NCI-H1105 treated with DMSO at 0.1 percent for 48 hours (cell line): ENCODE measurements at places on chromosomes 16 and 17.

GRCh38 chr16:25264597-25264996 is 7.0 kb upstream of the ZKSCAN2 start:
- DNase-seq, result no peak

DNA sequence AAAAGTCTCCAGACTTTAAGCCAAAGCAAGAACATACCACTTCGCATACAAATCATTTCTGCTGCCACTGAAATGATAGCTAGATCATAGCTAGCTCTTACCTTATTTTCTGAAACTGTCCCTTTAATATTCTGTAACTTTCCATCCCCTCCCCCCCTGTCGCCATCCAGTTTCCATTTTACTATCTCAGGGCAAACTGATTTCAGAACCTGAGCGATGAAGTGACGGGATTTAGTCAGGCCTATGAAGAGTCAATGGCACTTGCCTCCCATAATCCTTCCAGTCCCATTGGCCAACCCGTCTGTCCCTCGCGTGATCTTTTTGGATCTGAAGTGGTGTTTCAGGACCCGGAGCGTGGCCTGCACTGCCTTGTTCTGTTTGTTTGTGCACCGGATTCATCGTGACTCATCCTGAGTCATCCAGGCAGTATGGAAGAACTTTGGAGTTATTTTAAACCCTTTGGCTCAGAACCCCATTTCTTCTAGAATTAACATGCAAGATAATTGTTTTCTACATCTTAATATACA is 199.8 kb upstream of the CHMP6 start:
- no peak for DNase-seq

GRCh38 chr17:33628500-33629346 is 335.6 kb upstream of the ASIC2 start:
- DNase-seq, result no peak

GRCh38 chr16:27798241-27798640 is 248.3 kb downstream of the KATNIP start:
- DNase-seq, result no peak

DNA sequence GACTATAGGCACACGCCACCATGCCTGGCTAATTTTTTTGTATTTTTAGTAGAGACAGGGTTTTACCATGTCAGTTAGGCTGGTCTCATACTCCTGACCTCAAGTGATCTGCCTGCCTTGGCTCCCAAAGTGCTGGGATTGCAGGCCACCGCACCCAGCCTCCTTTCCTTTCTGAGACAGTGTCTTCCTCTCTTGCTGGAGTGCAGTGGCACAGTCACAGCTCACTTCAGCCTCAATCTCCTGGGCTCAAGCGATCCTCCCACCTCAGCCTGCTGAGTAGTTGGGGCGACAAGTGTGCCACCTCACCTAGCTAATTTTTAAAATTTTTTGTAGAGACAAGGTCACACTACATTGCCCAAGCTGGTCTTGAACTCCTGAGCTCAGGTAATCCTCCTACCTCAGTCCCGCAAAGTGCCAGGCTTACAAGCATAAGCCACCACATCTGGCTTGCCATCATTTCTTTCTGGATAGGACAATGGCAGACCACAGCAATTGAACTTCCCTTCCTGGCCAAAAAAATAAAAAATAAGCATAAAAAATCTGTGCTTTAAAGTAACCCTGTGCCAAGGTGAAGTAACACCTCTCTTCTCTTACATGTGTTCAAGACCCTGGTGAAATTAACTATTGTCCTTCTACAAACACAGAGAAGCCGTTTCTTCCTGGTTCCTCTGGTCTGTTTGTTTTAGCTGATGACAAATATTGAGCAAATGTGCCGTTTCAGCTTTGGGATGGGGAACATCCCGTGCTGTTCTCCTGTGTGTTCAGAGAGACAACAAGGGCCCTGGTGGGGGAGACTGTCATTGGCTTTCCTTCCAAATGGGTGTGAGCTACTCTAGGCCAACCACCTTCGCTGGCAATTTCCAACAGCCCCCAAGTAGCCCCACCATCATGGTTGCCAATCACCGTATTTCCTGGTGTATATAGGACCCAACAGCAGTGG is 60.2 kb downstream of the EMP2 start:
- no peak for DNase-seq

DNA sequence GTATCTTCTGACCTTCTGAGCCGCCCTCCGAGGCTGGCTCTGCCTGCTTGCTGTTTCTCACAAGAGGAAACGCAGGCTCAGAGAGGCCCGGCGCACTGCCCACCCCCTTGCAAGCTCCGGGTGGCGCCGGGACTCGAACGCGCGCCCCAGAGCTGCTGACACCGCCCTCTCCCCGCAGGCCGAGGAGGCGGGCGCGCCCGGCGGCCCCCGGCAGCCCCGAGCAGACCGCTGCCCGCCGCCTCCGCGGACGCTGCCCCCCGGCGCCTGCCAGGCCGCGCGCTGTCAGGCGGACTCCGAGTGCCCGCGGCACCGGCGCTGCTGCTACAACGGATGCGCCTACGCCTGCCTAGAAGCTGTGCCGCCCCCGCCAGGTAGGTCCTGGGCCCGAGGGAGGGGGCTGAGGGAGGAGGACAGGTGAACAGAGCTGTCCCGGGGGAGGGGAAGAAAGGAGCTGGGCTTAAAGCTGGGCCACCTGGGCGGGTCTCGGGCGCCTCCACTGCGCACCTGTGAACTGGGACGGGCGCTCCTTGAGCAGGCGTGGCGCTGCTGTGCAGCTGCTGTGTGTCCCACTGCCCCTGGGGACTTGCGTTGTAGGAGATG is 18.2 kb downstream of the WFDC1 start:
- DNase-seq, result peak; percentile 58

- DNase-seq, result no peak
These were observed 10.3 kb downstream of the FKBP10 start for GRCh38 chr17:41823141-41823524.

GRCh38 chr16:29645694-29646187 is 17.3 kb upstream of the SPN start:
- no peak for DNase-seq

DNA sequence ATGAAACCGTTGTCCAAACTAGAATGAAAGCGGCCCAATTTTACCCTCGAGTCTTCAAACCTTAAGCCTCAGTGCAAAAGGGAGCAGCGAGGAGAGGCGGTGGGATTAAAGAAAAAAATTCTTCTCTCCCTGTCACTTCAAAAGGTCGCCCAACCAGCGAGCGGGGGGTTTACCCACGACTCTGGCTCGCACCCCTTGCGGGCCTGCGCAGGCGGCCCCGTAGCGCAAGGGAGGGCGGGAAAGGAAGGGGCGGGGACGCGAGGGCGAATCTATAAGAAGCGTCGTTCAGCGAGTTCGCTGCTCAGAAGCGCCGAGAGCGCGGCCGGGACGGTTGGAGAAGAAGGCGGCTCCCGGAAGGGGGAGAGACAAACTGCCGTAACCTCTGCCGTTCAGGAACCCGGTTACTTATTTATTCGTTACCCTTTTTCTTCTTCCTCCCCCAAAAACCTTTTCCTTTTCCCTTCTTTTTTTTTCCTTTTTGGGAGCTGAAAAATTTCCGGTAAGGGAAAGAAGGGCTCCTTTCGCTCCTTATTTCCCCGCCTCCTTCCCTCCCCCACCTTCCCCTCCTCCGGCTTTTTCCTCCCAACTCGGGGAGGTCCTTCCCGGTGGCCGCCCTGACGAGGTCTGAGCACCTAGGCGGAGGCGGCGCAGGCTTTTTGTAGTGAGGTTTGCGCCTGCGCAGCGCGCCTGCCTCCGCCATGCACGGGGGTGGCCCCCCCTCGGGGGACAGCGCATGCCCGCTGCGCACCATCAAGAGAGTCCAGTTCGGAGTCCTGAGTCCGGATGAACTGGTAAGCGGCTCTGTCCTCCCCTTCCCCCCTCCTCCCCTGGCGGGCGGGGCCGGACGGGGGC is at the start of gene POLR2A:
Gene POLR2A, plus strand, starts transcription at position 300 of the 852 bp plus-strand sequence.
- peak; percentile 96 for DNase-seq

DNA sequence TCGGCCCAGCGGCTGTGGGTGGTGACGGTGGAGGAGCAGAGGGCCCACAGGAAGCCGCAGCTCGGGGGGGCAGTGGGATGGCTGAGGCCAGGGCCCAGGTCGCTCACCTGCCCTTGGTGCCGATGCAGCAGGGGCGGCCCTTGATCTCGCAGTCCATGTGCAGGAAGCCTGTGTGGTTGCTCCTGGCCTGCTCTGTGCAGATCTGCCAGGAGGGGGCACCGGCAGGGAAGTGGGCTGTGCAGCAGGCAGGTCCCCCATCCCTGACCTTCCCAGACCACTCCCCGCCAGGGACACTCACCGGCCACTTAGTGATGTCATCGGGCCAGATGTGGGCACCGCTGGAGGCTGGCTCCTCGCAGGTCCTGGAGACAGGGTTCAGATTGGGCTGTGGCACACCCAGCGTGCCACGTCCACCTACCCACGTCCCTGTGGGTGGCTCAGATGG is 6.2 kb downstream of the AANAT start:
- no peak for DNase-seq

GRCh38 chr16:87233928-87234327 is 83.3 kb downstream of the C16orf95 start:
- no peak for DNase-seq

- DNase-seq, result peak; percentile 24
These were observed 611 bp downstream of the SMARCE1 start for GRCh38 chr17:40646791-40647623.

DNA sequence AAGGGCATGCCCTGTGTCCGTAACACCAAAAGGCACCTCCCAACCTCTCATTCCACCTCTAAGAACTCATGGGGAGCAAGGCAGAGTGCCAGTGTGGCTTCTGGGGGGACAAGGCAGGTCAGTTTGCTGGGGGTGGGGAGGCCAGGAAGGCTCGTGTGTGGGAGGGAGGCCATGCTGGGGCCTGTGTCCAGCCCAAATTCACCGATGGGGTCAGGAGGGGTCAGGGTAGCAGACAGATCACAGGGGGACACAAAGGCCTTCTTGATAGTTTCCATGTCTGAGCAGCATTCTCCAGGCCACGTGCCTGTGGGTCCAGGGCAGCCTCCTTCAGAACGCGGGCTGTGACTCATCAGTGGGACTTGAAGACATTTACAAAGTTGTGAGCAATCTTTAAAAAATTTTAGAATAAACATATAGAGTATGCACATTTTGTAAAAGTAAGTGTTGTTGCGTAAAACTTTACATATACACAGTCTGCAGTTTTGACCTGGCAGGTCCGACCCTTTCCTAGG is 20.9 kb downstream of the SPACA3 start:
- DNase-seq, result no peak

GRCh38 chr16:72612256-72612655 is 435.7 kb downstream of the ZFHX3 start:
- no peak for DNase-seq
